ENCODE measurements at places on chromosomes 6 and 20. TPM values are rescaled to one million over a fixed set of nuclear protein-coding genes. Genes with fewer than 3 reads are reported as not detected.

Gene PSMB1
- 328 TPM for total RNA-seq

Gene TMC2
- not detected for total RNA-seq

Gene PNLDC1
- total RNA-seq, result not detected

Gene ESR1
- not detected for total RNA-seq

Gene RIMS4
- not detected for total RNA-seq

Gene NAA20
- 39.4 TPM for total RNA-seq

Gene TPD52L1
- 5.1 TPM for total RNA-seq

Gene CGA
- total RNA-seq, result not detected

Gene OPN5
- not detected for total RNA-seq

Gene EFCAB8
- not detected for total RNA-seq

Gene NUP153
- 29.6 TPM for total RNA-seq

Gene TNFRSF6B
- 96.8 TPM for total RNA-seq

Gene SIRPA
- total RNA-seq, result 35.6 TPM

Gene AKAP12
- 411 TPM for total RNA-seq

Gene SLC35A1
- total RNA-seq, result 15.2 TPM

Gene PLA2G7
- 0.10 TPM for total RNA-seq

Gene LHFPL5
- total RNA-seq, result not detected

All from glomerular endothelial cell (primary cell).